Upper lobe of right lung (tissue), 1 donor: ENCODE measurements at places on chromosomes 16 and 17. TPM values are rescaled to one million over a fixed set of nuclear protein-coding genes. Genes with fewer than 3 reads are reported as not detected.

The TBC1D3I gene
- 0.72 TPM for total RNA-seq

The ATP2C2 gene
- 48.9 TPM for total RNA-seq

The KRT40 gene
- not detected for total RNA-seq

The FLOT2 gene
- total RNA-seq = 157 TPM

GRCh38 chr16:4495766-4496165 lies 19.6 kb downstream of the HMOX2 start:
- H3K27me3 ChIP-seq = no peaks in the 10 kb centered on the region
- H3K4me3 ChIP-seq = no peak overlapping the region
- peaks cover 18% of the 10 kb centered on the region for H3K4me1 ChIP-seq
- peak overlapping the region; percentile 24 for H3K27ac ChIP-seq

GRCh38 chr17:74117999-74118421 lies 85.5 kb upstream of the RPL38 start:
- no peak overlapping the region for H3K4me3 ChIP-seq
- H3K27me3 ChIP-seq = peaks cover 19% of the 10 kb centered on the region
- peak; percentile 20 for DNase-seq
- H3K36me3 ChIP-seq = no peaks in the 10 kb centered on the region

GRCh38 chr16:276426-277077 lies 808 bp upstream of the RGS11 start:
- H3K4me3 ChIP-seq = peak overlapping the region; percentile 54
- peaks cover 32% of the 10 kb centered on the region for H3K27me3 ChIP-seq
- H3K4me1 ChIP-seq = peaks cover 9% of the 10 kb centered on the region
- H3K36me3 ChIP-seq = no peaks in the 10 kb centered on the region

DNA sequence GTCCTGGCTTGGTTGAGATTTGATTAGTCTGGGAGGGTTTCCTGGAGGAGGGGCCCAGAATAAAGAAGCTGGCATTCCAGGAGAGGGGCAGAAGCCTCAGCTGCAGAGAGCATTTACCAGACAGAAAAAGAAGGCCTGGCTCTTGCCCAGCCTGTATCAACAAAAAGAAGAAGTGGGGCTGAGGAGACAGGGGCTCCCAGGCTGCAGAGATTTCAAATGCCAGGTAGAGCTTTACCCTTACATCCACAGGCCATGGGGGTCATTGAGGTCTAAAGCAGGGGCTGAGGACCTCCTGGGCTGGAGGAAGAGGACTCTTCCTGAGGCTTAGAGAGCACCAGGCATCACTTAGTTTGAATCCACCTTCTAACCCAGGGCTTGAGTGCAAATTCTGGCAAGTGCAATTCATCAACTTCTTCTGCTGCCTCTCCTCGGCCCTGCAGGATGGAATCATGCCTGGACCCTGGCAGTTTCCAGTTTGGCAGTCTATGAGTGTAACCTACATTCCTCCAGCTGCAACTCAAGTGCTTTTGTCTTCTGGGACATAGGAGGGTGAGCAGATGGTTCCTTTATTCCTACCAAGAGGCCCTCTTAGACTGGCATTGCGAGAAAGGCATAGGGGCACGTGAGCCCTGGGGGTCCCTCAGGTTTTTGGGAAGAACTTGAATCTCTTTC lies 15.3 kb downstream of the CA7 start:
- no peaks in the 10 kb centered on the region for H3K36me3 ChIP-seq
- no peaks in the 10 kb centered on the region for H3K4me1 ChIP-seq
- H3K27me3 ChIP-seq = no peaks in the 10 kb centered on the region
- no peak for DNase-seq

GRCh38 chr17:31598399-31598782 lies 206.9 kb downstream of the RAB11FIP4 start:
- H3K27ac ChIP-seq = no peak overlapping the region
- H3K4me1 ChIP-seq = peaks cover 8% of the 10 kb centered on the region
- H3K36me3 ChIP-seq = no peaks in the 10 kb centered on the region
- no peaks in the 10 kb centered on the region for H3K27me3 ChIP-seq
